ENCODE measurements at places on chromosomes 5 and 9. TPM values are rescaled to one million over a fixed set of nuclear protein-coding genes. Genes with fewer than 3 reads are reported as not detected.

SPINK4 gene
- not detected for total RNA-seq

NR4A3 gene
- total RNA-seq, result not detected

GRCh38 chr9:76510041-76510440 is 51.1 kb downstream of the GCNT1 start:
- H3K36me3 ChIP-seq, result no peaks in the 10 kb centered on the region
- no peak overlapping the region for H3K27ac ChIP-seq
- peaks cover 5% of the 10 kb centered on the region for H3K4me1 ChIP-seq
- no peaks in the 10 kb centered on the region for H3K27me3 ChIP-seq
- no peak overlapping the region for H3K4me3 ChIP-seq

- no peak for DNase-seq
- 0 out of 2 replicates have a peak, but pooled peaks cover 2% of the 10 kb centered on the region for H3K27me3 ChIP-seq
- no peaks in the 10 kb centered on the region for H3K36me3 ChIP-seq
- no peaks in the 10 kb centered on the region for H3K4me1 ChIP-seq
- H3K27ac ChIP-seq, result no peak overlapping the region
Observed at GRCh38 chr5:127042593-127042992, 12.2 kb upstream of the MARCHF3 start.

DNA sequence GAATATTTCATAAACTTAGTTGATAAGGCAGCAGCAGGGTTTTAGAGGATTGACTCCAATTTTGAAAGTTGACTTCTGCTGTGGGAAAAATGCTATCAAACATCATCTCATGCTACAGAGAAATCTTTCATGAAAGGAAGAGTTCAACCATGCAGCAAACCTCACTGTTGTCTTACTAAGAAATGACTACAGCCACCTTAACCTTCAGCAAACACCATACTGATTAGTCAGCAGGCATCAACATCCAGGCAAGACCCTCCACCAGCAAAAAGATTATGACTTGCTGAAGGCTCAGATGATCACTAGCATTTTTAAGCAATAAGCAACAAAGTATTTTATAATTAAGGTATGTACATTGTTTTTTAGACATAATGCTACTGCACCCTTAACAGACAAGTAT is 7.6 kb downstream of the TMEM174 start:
- H3K4me1 ChIP-seq, result no peaks in the 10 kb centered on the region
- no peaks in the 10 kb centered on the region for H3K27me3 ChIP-seq
- no peaks in the 10 kb centered on the region for H3K36me3 ChIP-seq
- no peak for DNase-seq

DNA sequence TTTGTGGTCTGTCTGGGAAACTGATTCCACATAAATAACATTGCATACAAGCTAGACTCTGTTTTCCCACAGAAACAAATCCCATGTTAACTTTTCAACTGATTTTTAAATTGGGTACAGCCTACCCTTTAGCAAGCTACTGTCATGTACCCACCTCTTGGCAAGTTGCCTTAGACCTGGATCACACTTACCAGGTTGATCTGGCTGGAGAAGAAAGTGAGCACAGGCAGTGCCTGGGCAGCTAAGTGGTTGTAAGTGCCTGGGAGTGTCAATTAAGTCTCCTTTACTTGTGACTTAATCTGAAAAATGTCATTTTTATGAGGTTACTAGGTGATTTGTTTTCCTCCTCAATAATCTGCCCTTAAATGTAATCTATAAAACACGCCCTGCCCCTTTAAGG is 336.4 kb downstream of the ARL15 start:
- no peak for DNase-seq
- H3K36me3 ChIP-seq, result no peaks in the 10 kb centered on the region
- H3K4me3 ChIP-seq, result no peak overlapping the region
- H3K27me3 ChIP-seq, result no peaks in the 10 kb centered on the region
- H3K4me1 ChIP-seq, result no peaks in the 10 kb centered on the region

DNA sequence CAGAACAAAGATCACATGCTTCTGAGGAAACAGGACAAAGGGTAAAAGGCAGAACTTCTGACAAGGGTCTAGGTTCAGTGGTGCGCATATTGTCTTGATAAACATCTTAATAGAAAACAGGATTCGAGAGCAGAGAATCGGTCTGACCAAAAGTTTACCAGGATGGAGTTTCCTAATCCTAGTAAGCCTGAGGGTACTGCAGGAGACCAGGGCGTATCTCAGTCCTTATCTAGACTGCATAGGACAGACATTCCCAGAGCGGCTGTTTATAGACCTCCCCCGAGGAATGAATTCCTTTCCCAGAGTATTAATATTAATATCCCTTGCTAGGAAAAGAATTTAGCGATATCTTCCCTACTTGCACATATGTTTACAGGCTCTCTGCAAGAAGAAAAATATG is 32.4 kb upstream of the TNFSF8 start:
- DNase-seq, result no peak
- no peaks in the 10 kb centered on the region for H3K27me3 ChIP-seq
- H3K4me1 ChIP-seq, result no peaks in the 10 kb centered on the region
- no peak overlapping the region for H3K27ac ChIP-seq
- no peaks in the 10 kb centered on the region for H3K36me3 ChIP-seq

DNA sequence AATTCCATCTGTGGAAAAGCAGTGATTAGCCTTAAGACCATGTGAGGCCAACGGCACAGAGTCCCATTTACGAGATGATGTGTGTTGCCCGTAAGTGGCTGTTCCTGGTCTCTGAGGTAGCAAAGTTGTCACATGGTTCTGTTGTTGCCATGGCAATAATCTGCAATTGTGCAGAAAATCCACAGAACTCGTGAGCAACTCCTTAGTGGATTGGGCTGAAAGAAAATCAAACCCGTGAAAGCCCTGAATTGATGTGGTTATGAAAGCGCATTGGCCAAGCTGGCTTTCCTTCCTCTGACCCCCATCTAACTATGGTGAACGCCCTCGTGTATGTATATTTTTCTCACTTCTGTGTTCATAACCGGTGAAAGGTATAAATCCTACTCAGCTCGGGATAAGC is 614.7 kb downstream of the EBF1 start:
- no peak overlapping the region for H3K27ac ChIP-seq
- peaks cover 7% of the 10 kb centered on the region for H3K4me1 ChIP-seq

MARVELD2 gene
- total RNA-seq, result 0.13 TPM

- no peaks in the 10 kb centered on the region for H3K36me3 ChIP-seq
- no peak overlapping the region for H3K27ac ChIP-seq
Observed at GRCh38 chr5:20570486-20570885, 582.5 kb upstream of the CDH18 start.

DNA sequence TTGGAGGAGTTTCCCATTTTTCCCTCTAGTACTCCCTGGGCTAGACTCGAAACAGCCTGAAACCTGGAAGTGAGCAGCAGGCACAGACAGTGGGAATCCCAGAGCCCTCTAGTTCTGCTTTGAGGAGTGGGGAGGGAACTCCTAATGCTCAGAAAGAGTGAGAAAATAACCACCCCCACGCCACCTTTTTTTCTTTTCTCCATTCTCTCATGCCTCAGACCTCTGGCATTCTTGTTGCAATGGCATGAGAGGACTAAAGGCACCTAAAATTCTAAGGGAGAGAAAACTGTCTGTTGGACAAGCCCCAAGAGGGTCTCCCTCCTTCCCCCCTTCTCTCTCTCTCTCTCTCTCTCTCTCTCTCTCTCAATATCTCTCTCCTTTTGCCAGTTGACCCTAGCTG is 15.1 kb upstream of the IRF1 start:
- H3K4me3 ChIP-seq, result no peak overlapping the region
- H3K36me3 ChIP-seq, result no peaks in the 10 kb centered on the region
- H3K27me3 ChIP-seq, result no peaks in the 10 kb centered on the region
- H3K27ac ChIP-seq, result peak overlapping the region; percentile 92
- peak; percentile 49 for DNase-seq
- H3K4me1 ChIP-seq, result peaks cover 34% of the 10 kb centered on the region

SVEP1 gene
- total RNA-seq, result not detected
